Posterior vena cava (tissue), 2 donors: ENCODE measurements at places on chromosomes 7 and 10. TPM values are rescaled to one million over a fixed set of nuclear protein-coding genes. Genes with fewer than 3 reads are reported as not detected.

GRCh38 chr7:77940647-77941046 is 142.1 kb downstream of the PHTF2 start:
- DNase-seq, result no peak

- DNase-seq, result no peak
Observed at GRCh38 chr10:56035489-56035888, 325.6 kb downstream of the ZWINT start.

DNA sequence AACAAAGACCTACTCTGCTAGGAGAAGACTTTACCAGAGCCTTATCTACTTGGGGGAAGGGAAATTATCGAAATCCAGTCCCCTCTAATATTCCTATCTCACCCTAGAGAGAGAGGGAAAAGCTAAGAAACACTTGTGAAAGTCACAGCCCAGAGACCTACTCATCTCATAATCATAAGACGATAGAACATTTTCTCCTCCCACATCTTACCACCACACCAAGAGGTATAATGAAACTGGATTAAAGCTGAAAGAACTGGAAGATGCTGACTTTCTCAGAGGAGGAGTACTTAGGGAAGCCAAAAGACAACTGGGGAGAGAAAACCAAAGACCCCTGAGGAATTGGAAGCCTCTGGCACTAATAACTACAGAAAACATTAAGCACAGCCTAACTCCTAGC is 10.8 kb upstream of the CPA5 start:
- DNase-seq, result no peak

DNA sequence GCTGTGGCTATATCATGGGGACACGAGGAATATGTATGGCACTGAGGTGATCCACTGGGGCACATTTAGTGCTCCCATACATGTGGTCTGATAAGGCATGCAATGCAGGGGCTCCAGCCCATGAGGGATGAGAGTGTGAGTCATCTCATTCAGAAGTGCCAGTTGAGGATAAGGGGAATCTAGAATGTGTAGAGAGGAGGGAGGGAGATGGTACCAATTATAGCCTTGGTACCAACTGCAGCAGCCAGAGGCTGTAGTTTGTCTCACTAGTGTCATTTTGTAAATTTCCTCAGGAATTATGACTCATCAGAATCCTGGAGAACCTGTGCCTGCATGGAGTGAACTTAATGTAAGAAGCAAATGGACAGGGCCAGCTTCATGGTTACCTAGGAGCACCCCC is 46.2 kb downstream of the LAMB4 start:
- no peak for DNase-seq

DNA sequence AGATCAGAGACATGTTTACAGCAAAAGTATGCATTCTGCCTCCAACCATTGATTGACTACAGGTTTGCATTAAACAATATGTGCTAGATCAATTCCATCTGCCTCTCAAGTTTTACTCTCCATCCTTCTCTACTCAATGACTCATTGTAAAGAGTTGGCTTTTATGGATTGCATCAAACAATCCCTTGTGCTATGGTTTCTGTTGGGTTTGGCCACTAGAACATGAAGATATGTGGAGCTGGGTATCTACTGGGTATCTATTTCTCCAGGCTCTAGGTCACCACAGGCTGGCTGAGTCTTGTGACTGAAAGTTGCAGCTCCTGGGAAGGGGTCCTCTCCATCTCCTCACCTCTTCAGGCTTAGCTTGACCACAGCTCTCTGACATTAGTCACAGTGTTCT is 204.7 kb downstream of the DGKI start:
- DNase-seq, result no peak

DNA sequence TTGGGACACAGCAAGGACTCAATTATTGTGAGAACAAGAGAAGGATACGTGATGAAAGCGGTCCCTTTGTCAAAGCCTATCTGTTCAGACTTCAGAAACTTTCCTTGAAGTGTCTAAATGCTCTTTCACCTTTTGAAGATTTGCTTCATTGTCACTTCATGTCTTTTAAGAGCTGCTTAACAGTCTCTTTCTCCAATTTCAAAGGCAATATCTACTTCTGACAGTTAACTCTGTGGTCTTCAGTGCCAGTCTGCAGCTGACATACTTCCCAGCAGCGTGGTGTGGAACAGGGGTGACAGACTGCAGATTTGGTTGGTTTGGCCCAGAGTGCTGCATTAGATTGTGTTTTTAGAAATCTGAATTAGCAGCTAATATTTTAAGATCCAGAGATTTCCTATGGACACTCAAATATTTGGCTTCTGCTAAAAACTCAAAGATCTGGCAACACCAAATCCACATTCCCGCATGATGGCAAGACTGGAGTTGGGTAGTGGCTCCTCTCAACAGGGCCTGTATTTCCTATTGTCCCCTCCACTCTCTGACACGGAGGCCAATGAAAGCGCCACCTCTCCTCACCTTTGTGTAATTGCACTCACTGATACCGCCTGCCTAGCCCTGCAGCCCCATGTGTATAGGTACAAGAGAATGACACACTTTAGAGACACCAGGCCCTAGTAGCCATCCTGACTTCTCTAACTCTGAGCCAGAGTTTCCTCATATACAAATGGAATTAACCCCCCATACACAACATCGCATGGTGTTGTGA is 11.5 kb downstream of the SCRN1 start:
- no peak for DNase-seq

DNA sequence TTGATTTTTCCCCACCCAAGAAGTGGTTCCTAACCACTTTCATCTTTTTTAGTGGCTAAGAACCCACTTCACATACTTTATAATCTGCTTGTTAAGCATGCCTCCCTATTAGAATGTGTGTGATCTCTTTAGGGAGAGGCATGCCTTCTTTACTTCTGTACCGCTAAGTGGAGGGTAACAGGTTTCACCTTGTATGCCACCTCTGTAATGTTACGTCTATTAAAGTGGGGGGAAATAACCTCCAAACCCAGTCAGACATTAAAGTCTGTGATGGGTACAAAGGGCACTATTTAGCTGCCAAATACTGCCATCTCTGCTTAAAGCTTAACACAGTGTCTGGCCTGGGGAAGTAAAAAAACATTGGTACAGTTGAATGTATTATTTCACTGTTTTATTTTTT is 51.9 kb downstream of the EPC1 start:
- DNase-seq, result no peak

- no peak for DNase-seq
Observed at GRCh38 chr10:77687621-77688020, 50.0 kb upstream of the KCNMA1 start.

- DNase-seq, result no peak
Observed at GRCh38 chr7:112997831-112998230, 88.8 kb downstream of the GPR85 start.

- DNase-seq, result peak; percentile 91
Observed at GRCh38 chr10:125123476-125124114, 36.8 kb downstream of the CTBP2 start.

GRCh38 chr10:81875467-81876252 is 666 bp downstream of the NRG3 start:
- DNase-seq, result no peak

DNA sequence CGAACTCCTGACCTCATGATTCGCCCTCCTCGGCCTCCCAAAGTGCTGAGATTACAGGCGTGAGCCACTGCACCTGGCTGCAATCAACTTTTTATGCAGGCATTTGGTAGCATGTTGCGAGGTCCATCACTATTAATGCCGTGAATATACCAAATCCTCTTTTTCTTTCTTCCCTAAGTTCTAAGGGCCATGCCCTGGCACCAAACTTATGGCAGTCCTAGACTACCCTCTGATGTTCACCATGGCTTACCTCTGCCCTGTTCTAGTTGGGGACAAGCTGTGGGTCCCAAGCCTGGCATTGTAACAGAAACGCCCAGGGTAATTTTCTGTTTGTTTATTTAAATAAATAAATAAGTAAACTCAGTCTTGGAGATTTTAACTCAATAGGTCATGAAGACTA is 13.3 kb downstream of the PRSS2 start:
- DNase-seq, result no peak

GRCh38 chr7:23956772-23957576 is 247.0 kb downstream of the STK31 start:
- DNase-seq, result no peak

DNA sequence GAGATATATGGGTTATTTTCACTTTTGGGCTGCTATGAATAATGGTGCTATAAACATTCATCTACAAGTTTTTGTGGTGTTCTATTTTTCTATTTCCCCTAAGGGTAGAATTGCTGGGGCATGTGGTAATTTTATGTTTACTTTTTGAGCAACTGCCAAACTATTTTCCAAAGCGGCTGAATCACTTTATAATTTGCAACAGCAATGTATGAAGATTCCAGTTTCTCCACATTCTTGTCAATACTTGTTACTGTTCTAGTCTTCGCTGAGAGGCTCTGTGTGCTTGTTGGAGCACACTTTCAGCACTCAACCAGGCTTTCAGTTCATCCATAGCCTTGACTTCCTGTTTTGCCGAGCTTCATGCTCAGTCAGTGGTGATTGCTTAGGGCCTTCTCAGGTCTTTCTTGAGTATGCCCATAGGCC is 39.0 kb downstream of the ADK start:
- no peak for DNase-seq

GRCh38 chr10:23155169-23155568 is 36.9 kb upstream of the PTF1A start:
- no peak for DNase-seq

DNA sequence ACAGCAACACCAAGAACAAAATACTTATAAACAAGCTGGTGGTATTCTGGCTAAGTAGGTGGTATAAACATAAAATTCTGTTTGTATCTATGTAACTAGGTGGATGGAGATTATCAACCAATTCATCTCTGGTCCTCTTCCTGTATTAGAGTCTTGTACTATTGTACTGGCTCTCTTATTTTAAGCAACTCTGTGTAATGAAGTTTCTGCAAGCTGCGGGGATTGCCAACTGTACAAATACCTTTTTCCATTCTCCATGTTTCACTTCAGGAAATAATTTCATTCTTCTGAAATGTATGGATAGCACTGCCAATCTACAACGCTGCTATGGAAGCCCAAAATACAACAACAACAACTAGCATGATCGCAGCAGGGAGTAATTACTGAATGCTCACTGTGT is 44.8 kb downstream of the JAZF1 start:
- no peak for DNase-seq

- DNase-seq, result no peak
Observed at GRCh38 chr7:76296743-76297740, 5.4 kb upstream of the HSPB1 start.

DNA sequence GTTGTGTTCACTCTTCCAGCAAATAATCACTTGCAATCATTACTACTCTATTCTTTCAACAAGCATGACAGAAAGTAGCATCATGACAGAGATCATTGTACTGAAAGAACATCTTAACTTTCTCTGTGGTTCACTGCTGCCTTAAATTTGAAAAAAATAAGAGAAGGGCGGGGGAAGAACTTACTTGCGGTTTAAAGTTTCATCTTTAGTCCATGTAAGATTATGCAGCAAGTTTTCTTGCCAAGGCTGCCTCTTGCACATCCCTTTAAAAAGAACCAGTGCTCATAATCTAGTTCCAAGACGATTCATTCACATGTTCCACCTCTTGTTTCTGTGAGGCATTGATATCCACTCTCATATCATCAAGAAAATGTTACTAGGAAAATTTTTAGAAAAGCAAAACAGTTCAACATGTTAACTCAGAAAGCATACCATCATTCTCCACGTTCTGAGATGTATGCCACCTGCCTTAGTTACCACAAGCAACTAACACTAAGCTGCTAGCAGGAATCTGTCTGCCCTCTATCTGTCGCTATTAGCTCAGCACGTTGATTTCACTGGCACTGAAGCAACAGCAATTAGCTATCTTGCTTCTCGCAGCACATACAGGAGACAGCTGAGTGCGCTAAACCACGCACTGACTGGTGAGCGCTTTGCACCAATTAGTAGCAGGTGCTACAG is at the start of gene PCDH15:
Gene PCDH15 (minus strand): TSS at position 491 of the 681 bp plus-strand sequence. CDS start 136,969 bp downstream, outside the sequence.
- DNase-seq, result no peak

- no peak for DNase-seq
Observed at GRCh38 chr7:46775776-46776175, 806.1 kb downstream of the TNS3 start.

- DNase-seq, result no peak
Observed at GRCh38 chr10:63206576-63206975, 73.4 kb downstream of the NRBF2 start.

GRCh38 chr10:11612021-11613001 is 861 bp upstream of the USP6NL start:
- no peak for DNase-seq

DNA sequence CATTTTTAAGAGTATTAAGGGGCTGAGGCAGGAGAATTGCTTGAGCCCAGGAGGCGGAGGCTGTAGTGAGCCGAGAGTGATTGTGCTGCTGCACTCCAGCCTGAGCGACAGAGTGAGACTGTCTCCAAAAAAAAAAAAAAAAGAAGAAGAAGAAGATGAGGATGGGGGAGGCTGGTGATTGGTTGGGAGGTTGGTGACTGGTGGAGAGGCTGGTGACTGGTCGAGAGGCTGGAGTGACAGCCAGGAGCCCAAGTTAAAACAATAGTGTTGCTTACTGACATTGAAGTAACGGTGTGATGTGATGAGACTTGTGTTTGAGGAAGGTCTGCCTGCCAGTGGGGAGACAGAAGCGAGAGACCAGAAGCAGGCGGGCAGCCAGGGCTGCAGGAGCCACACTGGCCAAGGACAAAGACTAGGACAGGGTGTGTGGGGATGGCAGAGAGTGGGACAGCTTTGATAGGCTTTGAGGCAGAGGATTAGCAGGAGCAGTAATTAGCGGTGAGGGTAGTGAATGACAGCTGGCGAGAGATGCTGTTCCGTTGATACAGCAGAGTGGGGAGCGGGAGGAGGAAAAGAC is 4.9 kb downstream of the SRRT start:
- DNase-seq, result no peak

- DNase-seq, result no peak
Observed at GRCh38 chr7:137983323-137984008, 18.4 kb downstream of the CREB3L2 start.

DNA sequence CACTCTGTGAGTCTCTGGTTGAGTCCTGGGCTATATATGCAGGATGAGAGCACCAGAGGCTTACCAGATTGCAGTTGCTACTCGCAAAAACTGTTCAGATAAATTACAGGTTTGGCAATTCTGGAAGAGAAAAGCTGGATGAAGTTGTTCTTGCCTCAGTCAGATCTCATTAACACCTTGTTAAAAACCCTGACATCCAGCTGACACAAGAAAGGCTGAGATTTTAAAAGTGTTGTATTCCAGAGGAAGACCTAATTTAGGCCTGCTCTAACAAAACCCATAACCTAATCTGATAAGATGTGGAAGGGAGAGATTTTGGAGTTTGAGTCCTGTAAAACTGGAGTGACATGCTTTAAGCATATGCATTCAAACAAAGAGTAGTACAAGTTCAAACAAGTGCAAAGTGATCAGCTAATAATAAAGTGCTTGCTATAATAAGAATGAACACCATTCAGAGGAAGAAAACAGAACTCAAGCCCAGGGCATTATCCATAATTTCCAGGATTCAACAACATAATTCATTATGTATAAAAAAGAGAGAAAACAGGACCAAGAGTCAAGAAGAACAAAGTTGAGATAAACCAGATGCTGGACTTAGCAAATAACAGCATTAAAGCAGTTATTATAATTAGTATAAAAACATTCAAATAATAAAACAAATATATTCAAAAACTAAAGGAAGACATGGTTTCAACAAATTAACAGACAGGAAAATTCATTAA is 135.5 kb downstream of the CD36 start:
- no peak for DNase-seq

The CHCHD2 gene
- 219 TPM for total RNA-seq

The SFTPA1 gene
- total RNA-seq, result not detected

The OPN1SW gene
- total RNA-seq, result not detected

The PLEKHA1 gene
- 42.3 TPM for total RNA-seq

The SPDYE3 gene
- total RNA-seq, result not detected

The HOXA1 gene
- total RNA-seq, result 0.71 TPM

The TMEM213 gene
- total RNA-seq, result not detected
